ENCODE measurements at places on chromosomes 16 and 17. TPM values are rescaled to one million over a fixed set of nuclear protein-coding genes. Genes with fewer than 3 reads are reported as not detected.

PLD6 gene
- 11.1 TPM for total RNA-seq

TSPOAP1 gene
- 12.1 TPM for total RNA-seq

- H3K27me3 ChIP-seq: no peaks in the 10 kb centered on the region
- no peaks in the 10 kb centered on the region for H3K4me1 ChIP-seq
- no peak overlapping the region for H3K4me3 ChIP-seq
- DNase-seq: no peak
Observed at GRCh38 chr16:80323187-80323807, 217.5 kb upstream of the DYNLRB2 start.

GRCh38 chr17:1025733-1026598 is 29.0 kb downstream of the TIMM22 start:
- no peaks in the 10 kb centered on the region for H3K4me1 ChIP-seq
- H3K4me3 ChIP-seq: no peak overlapping the region
- no peaks in the 10 kb centered on the region for H3K36me3 ChIP-seq
- DNase-seq: no peak

DNA sequence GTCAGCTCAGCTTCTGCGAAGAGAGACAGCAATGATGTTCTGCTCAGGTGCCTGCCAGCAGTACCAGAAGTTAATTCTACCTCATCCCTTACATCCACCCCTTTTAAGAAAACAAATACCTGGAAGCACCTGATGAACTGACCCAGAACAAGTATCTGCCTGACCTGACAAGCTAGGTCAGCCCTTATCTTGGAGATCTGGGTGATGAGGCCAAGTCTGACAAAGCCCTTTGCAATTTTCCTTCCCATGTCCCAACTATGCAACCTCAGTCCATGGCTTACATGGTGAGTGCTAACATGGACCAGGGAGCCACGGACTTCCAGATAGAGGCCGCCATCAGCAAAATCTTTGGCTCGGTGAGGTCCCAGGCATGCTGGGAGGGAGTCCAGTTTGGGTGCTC is 3.6 kb downstream of the ACADVL start:
- H3K36me3 ChIP-seq: peaks cover 68% of the 10 kb centered on the region
- DNase-seq: no peak
- H3K4me1 ChIP-seq: peaks cover 20% of the 10 kb centered on the region
- H3K27ac ChIP-seq: no peak overlapping the region
- no peaks in the 10 kb centered on the region for H3K27me3 ChIP-seq

DNA sequence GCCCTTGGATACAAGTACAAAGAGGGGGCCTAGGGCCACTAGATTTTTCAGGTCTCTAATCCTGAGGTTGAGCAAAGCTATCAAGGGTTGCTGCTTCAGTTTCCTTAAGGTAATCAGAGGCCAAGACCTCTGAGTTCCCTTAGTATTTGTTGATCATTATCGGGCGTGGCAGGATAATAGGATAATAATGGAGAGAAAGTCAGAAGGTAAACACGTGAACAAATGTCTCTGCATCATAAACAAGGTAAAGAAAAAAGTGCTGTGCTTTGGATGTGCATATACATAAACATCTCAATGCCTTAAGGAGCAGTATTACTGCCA is 41.5 kb upstream of the YPEL2 start:
- no peaks in the 10 kb centered on the region for H3K27me3 ChIP-seq
- no peak overlapping the region for H3K27ac ChIP-seq
- no peak overlapping the region for H3K4me3 ChIP-seq
- no peaks in the 10 kb centered on the region for H3K4me1 ChIP-seq
- H3K36me3 ChIP-seq: no peaks in the 10 kb centered on the region
- no peak for DNase-seq
